ENCODE measurements at places on chromosomes 13 and 19.

DNA sequence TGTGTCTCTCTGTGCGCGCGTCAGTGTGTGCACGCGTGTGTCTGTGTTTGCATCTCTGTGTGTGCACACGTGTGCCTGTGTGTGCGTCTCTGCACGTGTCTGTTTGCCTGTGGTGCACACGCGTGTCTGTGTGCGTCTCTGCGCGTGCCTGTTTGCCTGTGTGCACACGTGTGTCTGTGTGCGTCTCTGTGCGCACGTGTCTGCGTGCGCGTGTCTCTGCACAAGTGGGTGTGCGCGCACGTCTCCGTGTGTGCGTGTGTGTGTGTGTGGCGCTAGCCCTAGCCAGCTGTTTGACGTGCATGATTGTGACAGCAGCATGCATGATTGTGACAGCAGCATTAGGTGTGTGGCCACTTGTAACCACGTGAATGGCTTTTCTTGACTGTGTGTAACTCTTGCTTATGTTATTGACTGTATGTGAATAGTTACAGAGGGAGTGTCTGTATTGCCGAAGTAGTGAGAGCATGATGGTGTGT is 31.1 kb downstream of the ZNF146 start:
- DNase-seq: no peak

- no peak for DNase-seq
Observed at GRCh38 chr13:81194362-81194761, 853.4 kb upstream of the SPRY2 start.

DNA sequence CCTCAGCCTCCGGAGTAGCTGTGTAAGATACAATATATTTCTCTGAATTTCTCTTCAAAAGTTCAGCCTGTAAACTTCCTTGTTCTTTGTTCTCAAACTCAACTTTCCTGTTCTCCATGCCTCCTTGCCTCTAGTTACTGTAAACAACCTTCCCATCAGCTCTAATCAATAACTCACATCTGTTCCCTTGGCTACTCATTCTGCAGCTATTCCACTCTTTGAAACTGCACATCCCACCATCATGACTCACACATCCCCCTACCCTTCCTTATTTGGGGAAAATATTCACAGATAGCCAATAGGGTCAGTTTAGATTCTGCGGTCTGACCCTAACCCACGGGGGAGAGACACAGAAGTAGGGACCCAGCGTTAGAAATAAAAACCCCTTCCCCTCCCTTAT is 2.0 kb downstream of the ZNF562 start:
- DNase-seq: no peak

DNA sequence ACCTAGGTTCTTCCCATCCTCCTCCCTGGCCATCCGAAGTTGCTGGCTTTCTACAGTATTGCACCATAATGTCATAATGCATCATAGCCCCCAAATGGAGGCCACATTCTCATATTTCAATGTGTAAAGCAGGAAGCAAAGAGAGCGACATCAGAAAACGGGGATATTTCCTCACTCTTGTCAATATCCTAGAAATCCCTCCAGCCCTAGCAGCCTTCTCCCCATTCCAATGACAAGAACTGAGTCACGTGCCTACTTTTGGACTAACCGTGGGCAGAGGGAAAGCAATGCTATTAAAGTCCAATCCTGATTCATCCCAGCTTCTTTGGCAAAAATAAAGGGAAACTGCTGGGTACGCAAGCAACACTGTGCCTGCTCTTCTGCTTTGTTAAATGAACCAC is 4.3 kb upstream of the RAP2A start:
- DNase-seq: no peak

- DNase-seq: no peak
Observed at GRCh38 chr13:85729296-85729695, 69.9 kb downstream of the SLITRK6 start.

GRCh38 chr13:79541426-79542049 is 60.6 kb downstream of the NDFIP2 start:
- peak; percentile 31 for DNase-seq

DNA sequence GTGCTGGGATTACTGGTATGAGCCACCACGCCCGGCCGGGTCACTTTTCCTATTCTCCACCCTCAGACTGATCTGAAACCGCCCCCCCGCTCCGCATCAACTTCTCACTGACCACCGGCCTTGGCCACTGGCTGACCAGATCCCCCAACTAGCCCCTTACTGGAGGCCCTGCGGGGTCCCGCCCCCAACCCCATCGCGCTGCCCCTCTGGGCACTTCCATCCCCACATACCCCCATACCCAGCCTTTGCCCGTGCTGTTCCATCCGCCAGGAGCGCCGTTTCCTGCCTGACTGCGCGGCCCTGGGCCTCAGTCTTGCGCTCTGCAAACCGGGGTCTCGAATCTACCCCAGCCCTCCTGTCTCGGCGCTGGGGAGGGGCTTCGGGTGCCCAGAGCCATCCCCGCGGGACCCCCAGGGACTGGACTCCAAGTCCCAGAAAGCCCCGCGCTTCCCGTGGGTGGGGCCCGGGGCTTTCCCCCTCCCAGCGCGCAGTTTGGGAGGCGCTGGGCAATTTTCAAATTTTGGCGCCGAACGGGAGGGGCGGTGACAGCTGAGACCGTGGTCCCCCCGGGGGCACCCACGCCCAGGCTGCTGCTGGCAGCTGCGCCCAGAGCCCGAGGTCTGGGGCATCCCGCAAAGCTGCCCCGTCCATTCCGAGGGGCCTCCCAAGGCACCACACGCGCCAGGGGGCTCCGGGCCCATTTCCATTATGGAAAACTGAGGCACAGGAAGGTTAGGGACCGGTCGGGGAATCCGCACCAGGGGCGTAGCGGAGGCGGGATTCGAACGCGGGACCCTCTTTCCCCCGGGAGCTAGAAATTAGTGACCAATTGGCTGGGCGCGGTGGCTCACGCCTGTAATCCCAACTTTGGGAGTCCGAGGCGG is 5.2 kb upstream of the LMNB2 start:
- peak; percentile 71 for DNase-seq
